ENCODE measurements at places on chromosomes 2 and 18. TPM values are rescaled to one million over a fixed set of nuclear protein-coding genes. Genes with fewer than 3 reads are reported as not detected.
A peak's percentile ranks its signal among the peaks of the same experiment; 100 is the strongest.

BOLL gene
- polyA plus RNA-seq = not detected

FNDC4 gene
- 8.3 TPM for polyA plus RNA-seq

SERPINB2 gene
- polyA plus RNA-seq = 0.14 TPM

PLB1 gene
- 1.1 TPM for polyA plus RNA-seq

UBE2E3 gene
- 200 TPM for polyA plus RNA-seq

COL4A3 gene
- polyA plus RNA-seq = 33.6 TPM

DNA sequence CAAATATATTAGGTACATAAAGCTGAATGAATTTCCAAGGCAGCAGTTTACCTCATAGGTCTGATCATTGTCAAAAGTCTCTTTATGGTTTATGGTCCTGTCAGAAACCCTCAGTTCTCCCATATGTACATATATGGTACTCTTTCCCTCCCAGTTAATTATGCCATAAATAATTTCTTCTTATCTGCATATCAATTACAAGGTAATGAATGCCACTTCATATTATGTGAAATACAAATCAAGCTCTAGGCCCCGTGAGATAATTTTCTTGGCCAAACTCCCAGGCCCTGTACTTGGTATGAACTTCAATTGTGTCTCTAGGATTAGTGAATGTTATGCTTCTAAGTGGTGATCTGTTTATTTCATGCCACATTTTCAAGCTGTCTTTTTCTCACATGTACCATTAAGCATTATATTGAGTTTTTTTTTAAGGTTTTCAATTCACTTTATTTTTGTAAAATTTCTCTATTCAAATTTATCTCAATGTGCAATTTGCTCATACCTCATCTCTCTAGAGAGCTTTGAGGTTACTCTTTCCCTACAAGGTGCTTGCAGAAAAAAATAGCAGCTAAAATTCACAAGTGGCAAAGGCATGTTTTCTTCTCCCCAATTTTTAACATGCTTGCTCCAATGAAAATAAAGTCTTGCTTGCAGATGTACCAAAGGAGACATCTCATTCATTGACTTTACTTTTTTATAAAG lies 430.6 kb upstream of the VRK2 start:
- DNase-seq = no peak

GRCh38 chr18:40606996-40607395 lies 1348.0 kb upstream of the PIK3C3 start:
- no peak for DNase-seq

- DNase-seq = peak; percentile 33
Measured at GRCh38 chr2:42979416-42979869, 187.1 kb upstream of the HAAO start.

GRCh38 chr2:239179851-239180371 lies 220.9 kb downstream of the HDAC4 start:
- no peak for DNase-seq

GRCh38 chr2:151775057-151775740 lies 40.9 kb upstream of the NEB start:
- no peak for DNase-seq

DNA sequence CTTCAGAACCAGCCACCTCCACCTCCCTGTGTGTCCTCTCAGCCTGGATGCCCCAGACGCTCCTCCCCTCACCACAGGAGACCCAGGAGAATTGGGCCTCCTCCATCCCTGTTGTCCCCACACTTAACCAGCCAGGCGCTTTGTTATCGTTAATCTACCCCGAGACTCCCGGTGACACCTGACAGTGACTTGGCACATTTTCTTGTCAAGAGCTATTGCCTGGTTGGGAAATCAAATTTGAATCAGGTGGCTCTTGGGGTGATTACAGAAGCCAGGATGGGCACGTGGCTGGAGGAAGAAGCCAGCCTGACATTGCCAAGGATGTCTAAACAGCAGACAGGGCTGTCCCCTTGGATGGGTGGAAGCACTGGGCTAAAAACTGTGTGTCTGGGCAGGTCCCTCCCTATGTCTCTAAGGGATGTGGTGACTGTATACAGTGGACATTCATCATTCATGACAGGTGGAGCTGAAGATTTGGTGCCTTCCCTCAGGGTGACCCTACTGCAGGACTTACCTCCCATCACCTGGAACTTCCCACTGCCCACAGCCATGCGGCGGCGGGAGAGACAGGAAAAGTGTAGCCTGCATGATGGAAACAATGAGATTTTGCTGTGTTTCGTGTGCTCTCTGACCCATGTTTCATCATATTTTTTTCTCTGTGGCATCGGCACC lies 157.2 kb upstream of the CAPN13 start:
- no peak for DNase-seq

DNA sequence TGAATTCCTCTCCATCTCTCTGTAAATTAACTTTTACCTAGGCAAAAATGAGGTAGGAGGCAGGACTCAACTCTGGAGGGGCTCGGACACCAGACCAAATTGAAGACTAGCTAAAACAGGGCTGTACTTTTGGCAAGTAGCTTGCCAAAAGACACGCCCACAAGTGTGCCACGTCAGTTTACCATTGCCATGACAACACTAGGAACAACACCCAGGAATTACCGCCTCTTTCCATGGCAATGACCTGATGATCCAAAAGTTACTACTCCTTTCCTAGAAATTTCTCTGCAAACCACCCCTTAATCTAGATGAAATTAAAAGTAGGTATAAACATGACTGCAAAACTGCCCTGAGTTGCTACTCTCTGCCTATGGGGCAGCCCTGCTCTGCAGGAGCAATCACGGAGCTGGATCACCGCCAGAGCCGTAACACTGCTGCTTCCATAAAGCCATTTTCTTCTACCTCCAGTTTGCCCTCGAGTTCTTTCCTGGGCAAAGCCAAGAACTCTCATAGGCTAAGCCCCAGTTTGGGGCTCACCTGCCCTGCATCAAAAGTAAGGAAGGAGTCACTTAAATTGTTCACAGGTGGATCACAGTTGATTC lies 66.0 kb upstream of the FAM136A start:
- DNase-seq = peak; percentile 23

GRCh38 chr2:204972606-204973336 lies 427.5 kb downstream of the PARD3B start:
- DNase-seq = no peak
